Left cardiac atrium (tissue), 4 donors: ENCODE measurements at places on chromosomes 7 and 10. TPM values are rescaled to one million over a fixed set of nuclear protein-coding genes. Genes with fewer than 3 reads are reported as not detected.

The PTER gene
- total RNA-seq, result 16.3 TPM

The PRXL2A gene
- total RNA-seq, result 120 TPM

The INA gene
- not detected for total RNA-seq

The SSC4D gene
- total RNA-seq, result 1.4 TPM

The FIS1 gene
- 251 TPM for total RNA-seq

The ZNF37A gene
- 8.1 TPM for total RNA-seq

The POLL gene
- total RNA-seq, result 16.2 TPM

The ZNF800 gene
- total RNA-seq, result 22.2 TPM

The AKR1D1 gene
- not detected for total RNA-seq

The NPY4R gene
- total RNA-seq, result 0.58 TPM

The ODAD2 gene
- total RNA-seq, result 0.10 TPM

The ANKIB1 gene
- 53.8 TPM for total RNA-seq

The ABCB4 gene
- 5.6 TPM for total RNA-seq

The UBE3C gene
- total RNA-seq, result 46.1 TPM

The CEP55 gene
- total RNA-seq, result 0.24 TPM

The UPK3BL2 gene
- 3.1 TPM for total RNA-seq

The OR6B1 gene
- total RNA-seq, result not detected

The FAM25C gene
- not detected for total RNA-seq

The BMPER gene
- total RNA-seq, result 6.2 TPM

The ADAMTS14 gene
- total RNA-seq, result 0.53 TPM

The PTF1A gene
- not detected for total RNA-seq

The HHEX gene
- total RNA-seq, result 9.0 TPM
